ENCODE measurements at places on chromosomes 1 and 21. TPM values are rescaled to one million over a fixed set of nuclear protein-coding genes. Genes with fewer than 3 reads are reported as not detected.

GRCh38 chr1:1407636-1408318, 684 bp upstream of the MRPL20 start:
- no peak for DNase-seq

DNA sequence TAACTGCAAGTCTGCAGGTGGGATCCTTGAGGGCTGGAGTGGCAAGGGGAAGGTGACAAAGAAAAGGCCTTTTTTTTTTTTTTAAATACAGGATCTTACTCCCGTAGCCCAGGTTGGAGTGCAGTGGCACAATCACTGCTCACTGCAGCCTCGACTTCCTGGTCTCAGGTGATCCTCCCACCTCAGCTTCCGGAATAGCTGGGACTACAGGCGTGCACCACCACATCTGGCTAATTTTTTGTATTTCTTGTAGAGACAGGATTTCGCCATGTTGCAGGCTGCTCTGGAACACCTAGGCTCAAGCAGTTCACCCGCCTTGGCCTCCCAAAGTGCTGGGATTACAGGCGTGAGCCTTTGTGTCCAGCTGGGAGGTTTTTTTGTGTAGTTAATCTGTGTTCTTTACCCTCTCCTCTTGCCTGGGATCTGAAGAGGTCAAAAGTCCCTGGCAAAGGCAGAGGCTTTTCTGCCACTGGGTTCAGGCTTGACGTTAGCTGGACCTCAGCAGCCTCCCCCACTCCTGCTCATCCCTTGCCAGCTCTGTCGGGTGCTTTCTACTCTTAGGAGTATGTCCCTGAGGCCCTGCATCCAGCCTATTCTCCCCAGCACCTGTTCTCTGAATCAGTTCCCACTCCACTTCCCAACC, 5.2 kb downstream of the IL6R start:
- DNase-seq = no peak

- DNase-seq = no peak
Observed at GRCh38 chr1:34075576-34075975, 89.5 kb downstream of the CSMD2 start.

Gene CELA3B
- not detected for total RNA-seq

Gene SETSIP
- not detected for total RNA-seq

All from sigmoid colon (tissue), 7 donors.